ENCODE measurements at places on chromosomes 7 and 10. TPM values are rescaled to one million over a fixed set of nuclear protein-coding genes. Genes with fewer than 3 reads are reported as not detected.

GRCh38 chr7:33757050-33757449, 148.3 kb upstream of the BMPER start:
- DNase-seq, result no peak

GRCh38 chr7:28754027-28754426, 204.1 kb downstream of the TRIL start:
- no peak for DNase-seq

GRCh38 chr7:18429547-18429946, 66.0 kb upstream of the HDAC9 start:
- no peak for DNase-seq

DNA sequence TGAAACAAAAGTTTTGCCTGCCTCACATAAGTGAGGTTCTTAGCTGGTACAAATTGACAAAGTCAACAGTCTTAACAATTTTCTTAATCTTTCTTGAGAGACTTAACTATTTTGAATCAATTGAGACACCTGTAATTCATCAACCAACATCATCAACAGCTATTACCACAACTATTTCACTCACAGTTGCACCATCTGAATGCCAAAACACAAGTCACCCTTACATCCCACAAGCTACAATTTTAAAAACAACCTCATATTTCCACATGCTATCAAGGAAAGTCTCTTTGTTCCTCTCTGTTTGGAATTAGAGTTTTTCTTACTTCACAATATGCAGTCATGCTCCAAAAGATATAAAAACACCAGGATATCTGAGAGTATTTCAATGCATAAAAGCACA, 4.9 kb downstream of the SMURF1 start:
- no peak for DNase-seq

- no peak for DNase-seq
Measured at GRCh38 chr7:70695795-70696083, 436.2 kb upstream of the GALNT17 start.

GRCh38 chr7:155660059-155660757, 15.7 kb downstream of the RBM33 start:
- no peak for DNase-seq

- no peak for DNase-seq
Measured at GRCh38 chr10:43665054-43665453, 16.4 kb upstream of the ZNF32 start.

GRCh38 chr7:84663224-84663623, 468.6 kb upstream of the SEMA3A start:
- no peak for DNase-seq

DNA sequence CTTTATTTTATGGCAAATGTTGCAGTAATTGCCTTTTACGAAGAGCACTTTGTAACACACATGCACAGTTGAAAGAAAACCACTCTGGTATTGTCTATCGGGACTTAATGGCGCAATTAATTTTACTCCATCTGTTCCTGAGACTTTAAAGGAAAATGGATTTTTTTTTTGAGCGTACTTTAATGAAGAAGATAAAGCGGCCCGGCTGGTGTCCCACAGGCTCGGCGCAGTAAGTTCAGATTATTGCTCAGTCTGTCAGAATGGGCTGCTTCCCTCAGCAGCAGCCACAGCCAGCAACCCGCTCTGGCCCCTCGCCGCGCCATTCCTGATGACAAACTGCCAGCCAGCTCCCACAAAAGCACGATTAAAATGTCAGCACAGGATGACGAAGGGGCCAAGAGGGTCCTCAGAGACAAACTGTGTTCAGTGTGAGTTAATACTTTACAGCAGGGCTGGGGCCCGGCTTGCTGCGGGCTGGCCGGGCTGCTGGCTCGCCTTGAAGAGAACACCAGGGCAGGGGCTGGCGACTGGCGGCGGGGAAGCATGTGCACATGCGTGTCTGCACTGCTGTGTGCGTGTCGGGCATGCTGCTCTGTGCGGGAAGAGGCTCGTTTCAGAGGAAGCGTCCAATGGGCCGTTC, 501.0 kb upstream of the GALNT17 start:
- DNase-seq, result no peak

DNA sequence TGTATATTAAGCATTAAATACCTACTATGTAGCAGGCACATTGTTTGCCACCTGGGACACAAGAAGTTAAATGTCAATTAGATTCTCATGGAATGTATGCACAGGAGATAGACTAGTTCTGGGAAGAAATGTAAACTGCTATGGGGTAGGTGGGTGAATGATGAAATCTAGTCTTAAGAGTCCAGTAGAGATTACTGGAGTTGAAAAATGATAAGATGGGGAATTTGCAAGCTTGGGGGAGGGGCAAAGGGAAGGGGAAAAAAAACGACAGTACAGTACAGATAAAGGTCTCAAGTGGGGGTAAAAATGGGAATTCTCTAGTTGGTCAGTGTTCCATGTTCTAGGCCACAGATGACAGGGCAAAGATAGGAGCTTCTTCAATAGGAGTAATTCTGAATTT, 94.4 kb downstream of the ATE1 start:
- DNase-seq, result no peak

DNA sequence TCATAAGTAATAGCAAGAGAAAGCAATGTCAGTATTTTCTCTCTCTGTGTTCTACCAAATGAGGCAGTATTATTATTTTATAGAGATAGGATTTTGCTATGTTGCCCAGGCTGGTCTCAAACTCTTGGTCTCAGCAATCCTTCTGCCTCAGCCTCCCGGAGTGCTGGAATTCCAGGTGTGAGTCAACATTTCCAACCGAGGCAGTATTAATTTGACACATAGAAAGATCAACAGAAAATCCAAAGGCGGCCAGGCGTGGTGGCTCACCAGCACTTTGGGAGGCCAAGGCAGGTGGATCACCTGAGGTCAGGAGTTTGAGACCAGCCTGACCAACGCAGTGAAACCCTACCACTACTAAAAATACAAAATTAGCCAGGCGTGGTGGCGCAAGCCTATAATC, 71.8 kb downstream of the SMURF1 start:
- no peak for DNase-seq

DNA sequence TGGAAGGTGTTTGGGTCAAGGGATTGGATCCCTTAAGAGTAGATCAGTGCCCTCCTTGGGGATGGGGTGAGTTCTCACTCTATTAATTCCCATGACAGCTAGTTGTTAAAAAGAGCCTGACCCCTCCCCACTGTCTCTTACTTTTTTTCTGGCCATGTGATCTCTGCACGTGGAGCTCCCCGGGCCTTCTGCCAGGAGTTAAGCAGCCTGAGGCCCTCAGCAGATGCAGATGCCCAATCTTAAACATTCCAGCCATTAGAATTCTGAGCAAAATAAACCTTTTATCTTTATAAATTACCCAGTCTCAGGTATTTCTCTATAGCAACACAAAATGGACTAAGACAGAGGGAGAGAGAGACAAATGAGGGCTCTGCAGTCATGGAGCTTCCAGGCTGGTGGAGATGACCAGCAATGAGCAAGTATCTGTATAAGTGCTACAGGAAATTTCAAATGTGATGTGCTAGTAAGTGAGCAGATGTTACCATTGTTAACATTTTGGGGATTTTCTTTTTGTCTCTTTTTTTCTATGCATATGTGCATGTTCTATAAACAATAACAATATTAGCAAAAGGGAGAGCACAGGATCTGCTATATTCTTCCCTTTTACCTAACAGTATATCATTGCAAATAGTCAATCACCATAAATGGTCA, 26.7 kb downstream of the PLPP4 start:
- no peak for DNase-seq

The ERV3-1 gene
- 9.6 TPM for total RNA-seq

The SLC18A3 gene
- total RNA-seq, result not detected

Measured in cardiac septum (tissue), 1 donor.